Activated CD4-positive, CD25-positive, alpha-beta regulatory T cell treated with anti-CD3 and anti-CD28 coated beads, Interleukin-2, amount 50 U/mL, for 72 hours (primary cell): ENCODE measurements at places on chromosomes 5 and 9.
A peak's percentile ranks its signal among the peaks of the same experiment; 100 is the strongest.

GRCh38 chr5:94361832-94362796 is 256.3 kb downstream of the KIAA0825 start:
- no peak for DNase-seq

- no peak for DNase-seq
These were observed 186.1 kb downstream of the SNCAIP start for GRCh38 chr5:122498163-122498562.

DNA sequence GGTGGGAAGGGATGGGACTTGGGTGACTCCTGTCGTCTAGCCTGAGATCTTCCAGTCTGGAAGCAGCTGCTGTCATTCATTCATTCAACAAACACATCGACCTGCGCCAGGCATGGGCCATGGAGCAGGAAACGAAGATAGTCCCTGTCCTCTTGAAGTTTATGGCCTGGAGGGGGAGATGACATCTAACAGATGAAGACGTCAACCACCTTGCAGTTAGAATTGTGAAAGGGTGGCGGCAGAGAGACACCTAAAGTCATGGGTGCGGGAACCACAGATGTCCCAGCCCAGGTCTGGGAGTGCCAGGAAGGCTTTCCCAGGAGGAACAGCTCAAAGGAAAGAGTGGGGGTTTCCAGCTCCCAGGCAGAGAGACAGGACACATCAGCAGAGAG is 21.0 kb upstream of the IER5L start:
- no peak for DNase-seq

- no peak for DNase-seq
These were observed 28.9 kb downstream of the DCP2 start for GRCh38 chr5:113005454-113005853.

GRCh38 chr5:5031665-5032064 is 108.5 kb upstream of the ADAMTS16 start:
- no peak for DNase-seq

DNA sequence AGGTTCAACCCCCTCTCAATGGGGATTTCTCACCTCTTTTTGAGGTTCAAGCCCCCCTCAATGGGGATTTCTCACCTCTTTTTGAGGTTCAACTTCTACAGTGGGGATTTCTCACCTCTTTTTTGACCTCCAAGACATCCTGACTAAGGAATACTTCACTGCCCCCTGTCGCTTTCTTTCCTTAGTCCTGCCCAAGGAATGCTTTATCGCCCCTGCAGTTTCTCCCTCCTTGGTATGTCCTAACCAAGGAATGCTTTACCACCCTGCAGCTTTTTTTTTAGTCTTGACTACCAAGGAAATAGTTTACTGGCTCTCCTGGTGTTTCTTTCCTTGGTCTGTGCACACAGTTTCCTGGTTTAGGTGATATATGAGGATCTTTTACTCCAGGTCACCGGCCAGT is 9.6 kb upstream of the IRGM start:
- no peak for DNase-seq

GRCh38 chr5:112917453-112917995 is 4.5 kb downstream of the REEP5 start:
- no peak for DNase-seq

GRCh38 chr5:146732962-146733361 is 145.6 kb downstream of the PPP2R2B start:
- DNase-seq = no peak

DNA sequence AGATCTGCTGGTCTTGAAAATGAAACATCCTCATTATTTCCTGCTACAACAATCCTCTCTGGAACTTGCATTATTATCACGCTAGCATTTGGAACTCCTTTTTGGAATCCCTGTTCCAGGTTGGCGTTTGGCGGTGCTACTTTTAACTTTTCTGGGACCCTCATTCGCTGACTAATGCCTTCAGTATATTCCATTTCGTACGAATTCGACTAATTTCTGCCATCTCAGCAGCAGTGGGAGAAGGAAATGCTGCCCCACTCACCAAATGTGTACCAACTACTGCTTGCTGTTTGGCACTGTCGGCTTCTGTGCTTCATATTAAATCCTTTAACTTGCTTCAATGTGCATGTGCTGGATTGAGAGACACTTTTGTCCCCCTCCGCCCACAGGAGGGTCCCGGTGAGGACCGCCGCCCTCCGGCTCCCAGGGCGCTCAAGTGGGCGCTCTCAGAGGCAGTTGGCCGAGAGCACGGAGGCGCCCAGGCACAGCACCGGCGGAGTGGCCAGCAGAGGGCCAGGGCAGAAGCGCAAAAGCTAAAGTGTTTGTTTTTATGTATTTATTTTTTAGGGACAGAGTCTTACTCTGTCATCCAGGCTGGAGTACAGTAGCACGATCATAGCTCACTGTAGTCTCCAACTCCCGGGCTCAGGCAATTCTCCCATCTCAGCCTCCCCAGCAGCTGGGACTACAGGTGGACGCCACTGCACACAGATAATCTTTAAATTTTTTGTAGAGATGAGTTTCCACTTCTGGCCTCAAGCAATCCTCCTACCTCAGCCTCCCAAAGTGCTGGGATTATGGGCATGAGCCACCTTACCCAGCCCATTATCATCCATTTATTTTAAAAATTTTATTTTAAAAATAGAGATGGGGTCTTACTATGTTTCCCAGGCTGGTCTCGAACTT is 11.9 kb downstream of the PDE6A start:
- no peak for DNase-seq

DNA sequence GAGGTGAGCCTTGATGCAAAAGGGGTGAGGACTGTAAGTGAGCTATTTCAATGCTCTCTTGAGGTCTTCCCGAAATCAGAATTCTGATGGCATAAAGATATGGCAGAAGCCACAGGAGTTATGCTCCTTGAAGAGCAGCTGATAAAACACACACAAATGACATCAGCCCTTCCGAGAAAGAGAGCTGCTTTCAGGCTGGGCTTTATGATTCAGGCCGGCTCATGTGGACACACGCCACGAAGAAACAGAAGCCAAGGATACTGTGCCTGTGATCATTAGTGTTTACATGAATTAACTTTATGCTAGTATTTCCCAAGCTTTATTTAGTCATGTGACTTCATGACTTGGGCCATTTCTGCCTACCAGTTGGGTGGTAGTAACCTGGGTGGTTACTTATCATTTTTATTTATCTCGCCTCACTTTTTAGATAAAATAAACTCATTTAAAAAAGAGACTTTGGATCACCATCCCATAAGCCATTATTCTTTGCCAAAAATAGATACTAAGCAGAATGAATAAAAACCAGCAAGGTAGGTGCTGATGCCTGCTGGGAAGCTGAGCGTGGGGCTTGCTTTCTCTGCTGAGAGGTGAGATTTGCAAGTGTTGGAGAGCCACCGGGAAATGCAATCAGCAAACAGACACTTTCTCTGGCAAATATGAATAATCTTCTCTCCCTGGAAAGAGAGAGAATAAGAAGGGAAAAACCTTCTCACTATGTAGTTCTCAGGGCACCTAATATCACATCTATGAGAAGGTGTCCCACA is 73.0 kb upstream of the SLC25A51 start:
- DNase-seq = no peak

DNA sequence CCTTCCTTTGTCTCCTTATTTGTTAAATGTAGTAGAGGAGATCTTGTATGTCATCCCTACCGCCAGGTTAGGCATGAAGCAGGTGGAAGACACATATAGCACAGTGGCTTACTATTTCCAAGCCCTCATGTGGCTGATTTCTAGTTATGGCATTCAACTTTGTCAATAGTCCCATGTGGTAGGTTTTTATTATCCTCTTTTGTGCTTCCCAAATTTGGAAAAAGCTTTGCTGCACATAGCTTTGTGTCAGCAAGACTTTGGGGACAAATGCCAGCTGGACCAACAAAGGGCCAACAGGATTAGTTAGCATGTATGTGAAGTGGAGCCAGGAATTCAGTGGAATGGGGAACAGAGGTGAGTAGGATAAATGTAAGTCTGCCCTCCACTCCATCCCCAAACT is 276.3 kb downstream of the PSAT1 start:
- no peak for DNase-seq

GRCh38 chr5:124071039-124071438 is 559.1 kb downstream of the CSNK1G3 start:
- DNase-seq = no peak

GRCh38 chr5:52818360-52818759 is 30.6 kb downstream of the ITGA1 start:
- DNase-seq = no peak

- DNase-seq = no peak
These were observed 566.1 kb downstream of the PDE4D start for GRCh38 chr5:59327191-59327980.

DNA sequence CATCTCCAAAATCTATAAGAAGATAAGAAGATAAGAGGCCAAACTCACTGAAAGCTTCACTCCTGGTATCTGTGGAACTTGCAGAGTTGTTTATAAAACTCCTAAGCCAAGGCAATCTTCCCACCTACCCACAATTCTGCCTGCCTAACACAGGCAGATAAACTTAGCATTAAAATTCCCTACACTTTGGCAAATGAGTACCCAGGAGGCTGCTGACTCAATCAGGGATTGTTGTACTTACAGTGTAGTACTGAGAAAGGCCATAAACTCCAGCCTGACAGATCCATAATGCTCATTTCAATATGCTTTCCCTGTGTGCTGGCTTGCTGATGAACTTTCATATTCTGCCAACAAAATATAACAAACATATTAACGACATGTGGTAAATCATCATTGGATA is 725.2 kb downstream of the BRINP1 start:
- DNase-seq = no peak

- DNase-seq = no peak
These were observed 221.5 kb downstream of the MSX2 start for GRCh38 chr5:174945853-174946252.

DNA sequence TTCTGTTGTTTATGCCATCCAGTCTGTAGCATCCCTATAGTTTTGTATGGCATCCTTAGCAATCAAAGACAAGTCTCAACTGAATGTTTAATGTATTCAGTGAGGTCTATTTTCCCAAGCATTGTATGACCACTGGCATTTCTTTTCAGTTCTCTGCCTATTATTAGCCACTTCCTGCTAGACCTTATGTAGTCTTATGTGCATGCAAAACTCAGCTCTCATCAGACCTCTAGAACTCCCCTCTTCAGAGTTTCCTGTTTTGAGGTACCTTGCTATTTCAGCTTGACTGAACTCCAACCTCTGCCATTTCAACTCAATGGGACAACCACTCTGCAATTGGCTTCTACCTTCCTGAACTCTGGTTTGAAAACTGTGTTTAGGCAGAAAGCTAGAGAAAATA is 113.2 kb downstream of the SLC25A46 start:
- DNase-seq = no peak

GRCh38 chr5:8094304-8094703 is 225.4 kb downstream of the MTRR start:
- DNase-seq = no peak

GRCh38 chr5:159642379-159642778 is 273.9 kb upstream of the ADRA1B start:
- DNase-seq = no peak

DNA sequence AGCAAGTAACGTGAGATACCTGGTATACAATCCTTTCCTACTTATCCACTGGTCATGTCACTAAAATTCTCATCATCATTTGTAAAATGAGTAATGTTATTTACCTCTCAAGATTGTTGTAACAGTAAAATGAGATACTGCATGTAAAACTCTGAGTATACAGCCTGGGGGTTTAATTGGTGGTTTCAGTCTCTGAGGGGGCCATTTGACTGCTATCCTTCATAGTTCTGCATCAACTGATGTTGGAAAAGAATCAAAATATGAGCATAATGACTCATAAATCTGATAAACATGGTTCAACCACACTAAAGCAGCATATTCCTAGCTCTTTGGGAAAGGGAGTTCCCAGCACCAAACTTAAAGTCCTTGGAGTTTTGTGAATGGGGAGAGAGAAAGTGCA is 181.0 kb upstream of the GHR start:
- DNase-seq = no peak

DNA sequence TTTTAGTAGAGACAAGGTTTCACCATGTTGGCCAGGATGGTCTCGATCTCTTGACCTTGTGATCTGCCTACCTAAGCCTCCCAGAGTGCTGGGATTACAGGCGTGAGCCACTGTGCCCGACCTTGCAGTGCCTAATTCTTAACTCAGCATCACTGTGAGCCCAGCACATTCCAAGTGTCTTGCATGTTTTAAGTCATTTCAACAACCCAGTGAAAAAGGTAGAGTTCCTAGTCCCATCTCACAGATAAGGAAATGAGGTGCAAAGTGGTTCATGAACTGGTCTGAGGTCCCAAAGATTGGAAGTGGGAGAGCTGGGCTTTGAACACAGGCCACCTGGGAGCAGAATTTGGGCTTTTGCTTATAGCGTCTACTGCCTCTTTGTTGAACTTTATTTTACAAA is 68.0 kb downstream of the ZNF366 start:
- no peak for DNase-seq

- DNase-seq = no peak
These were observed 90.5 kb upstream of the AGXT2 start for GRCh38 chr5:35138232-35138631.

DNA sequence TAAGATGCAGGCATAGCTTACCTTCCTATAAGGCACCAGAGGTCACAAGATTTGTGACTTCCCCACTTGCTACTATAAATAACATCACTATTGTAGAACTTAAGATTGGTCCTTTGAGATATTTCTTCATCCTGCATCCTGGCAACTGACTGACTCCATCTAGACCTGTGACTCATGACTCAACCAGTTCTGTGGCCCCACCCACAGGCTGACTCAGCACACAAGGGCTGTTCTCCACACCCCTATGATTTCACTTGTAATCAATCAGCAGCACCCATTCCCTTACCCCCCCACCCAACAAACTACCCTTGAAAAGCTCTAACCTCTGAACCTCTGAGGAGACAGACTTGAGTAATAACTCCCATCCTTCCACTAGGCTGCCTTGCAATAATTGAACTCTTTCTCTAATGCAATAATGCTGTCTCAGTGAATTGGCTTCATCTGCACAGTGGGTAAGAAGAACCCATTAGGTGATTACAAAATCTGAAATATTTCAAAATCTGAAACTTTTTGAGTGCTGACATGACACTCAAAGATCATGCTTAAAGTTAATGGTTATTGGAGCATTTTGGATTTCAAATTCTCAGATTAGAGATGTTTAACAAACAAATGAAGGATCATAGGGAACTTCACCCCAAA is 296.7 kb downstream of the ARL15 start:
- DNase-seq = peak; percentile 35

DNA sequence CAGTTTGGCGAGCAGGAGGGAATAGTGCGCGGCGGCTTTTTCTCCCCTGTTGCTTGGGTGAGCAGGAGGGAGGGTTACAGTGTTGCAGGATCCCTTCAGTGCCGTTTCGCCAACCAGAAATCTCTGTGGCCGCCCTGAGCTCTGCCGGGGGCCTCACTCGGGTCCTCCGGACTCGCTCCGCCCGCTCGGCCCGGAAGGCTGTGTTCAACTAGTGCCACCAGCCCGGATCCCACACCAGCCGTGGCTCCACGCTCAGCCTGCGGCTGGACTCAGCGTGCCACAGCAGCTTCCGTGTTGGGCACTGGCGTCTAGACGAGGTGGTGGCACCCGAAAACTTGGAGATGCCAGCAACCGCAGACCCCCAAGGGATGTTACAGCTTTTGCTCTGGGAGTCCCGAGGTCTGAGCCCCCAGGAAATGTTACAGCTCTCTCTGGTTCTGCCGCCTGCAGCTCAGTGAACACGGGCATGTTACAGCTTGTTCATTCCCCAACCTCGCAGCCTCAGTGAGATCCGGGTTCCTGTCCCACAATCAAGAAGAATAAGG is 16.0 kb upstream of the OR13C9 start:
- DNase-seq = no peak
